ENCODE measurements at places on chromosomes 16 and 17. TPM values are rescaled to one million over a fixed set of nuclear protein-coding genes. Genes with fewer than 3 reads are reported as not detected.

Gene SAMD14
- total RNA-seq: 1.1 TPM

Gene LGALS9B
- 0.32 TPM for total RNA-seq

Gene CEP112
- 9.8 TPM for total RNA-seq

Gene ITGAL
- total RNA-seq: 0.25 TPM

GRCh38 chr17:45127548-45128300 lies 4.6 kb downstream of the PLCD3 start:
- H3K27me3 ChIP-seq: no peaks in the 10 kb centered on the region
- H3K4me3 ChIP-seq: no peak overlapping the region

DNA sequence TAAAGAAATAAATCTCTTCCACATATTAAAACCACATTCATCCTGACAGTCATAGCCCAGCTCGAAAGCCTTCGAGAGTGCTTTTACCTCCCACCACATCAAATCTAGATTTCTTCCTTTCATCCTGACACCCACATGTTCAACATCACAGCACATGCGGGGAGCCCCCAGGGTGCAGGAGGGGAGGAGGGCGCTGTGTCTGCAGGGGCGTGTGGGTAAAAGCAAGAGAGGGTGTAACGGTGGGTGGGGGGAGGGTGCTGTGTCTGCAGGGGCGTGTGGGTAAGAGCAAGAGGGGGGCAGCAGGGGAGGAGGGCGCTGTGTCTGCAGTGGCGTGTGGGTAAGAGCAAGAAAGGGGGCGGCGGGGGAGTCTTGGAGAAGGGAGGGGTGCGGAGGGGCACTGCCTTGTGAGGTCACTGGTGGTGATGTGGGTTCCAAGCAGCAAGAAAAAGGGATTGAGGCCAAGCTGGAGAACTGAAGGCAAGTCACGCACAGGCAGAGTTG lies 34.7 kb downstream of the ADCY9 start:
- no peak overlapping the region for H3K4me3 ChIP-seq
- no peaks in the 10 kb centered on the region for H3K4me1 ChIP-seq
- no peak for DNase-seq
- H3K36me3 ChIP-seq: peaks cover 4% of the 10 kb centered on the region
- H3K27me3 ChIP-seq: no peaks in the 10 kb centered on the region

- no peak overlapping the region for H3K27ac ChIP-seq
- no peaks in the 10 kb centered on the region for H3K36me3 ChIP-seq
- H3K27me3 ChIP-seq: peaks cover 6% of the 10 kb centered on the region
- no peak for DNase-seq
- H3K4me3 ChIP-seq: no peak overlapping the region
- peaks cover 2% of the 10 kb centered on the region for H3K4me1 ChIP-seq
These were observed 5.2 kb upstream of the PLLP start for GRCh38 chr16:57289391-57290257.

DNA sequence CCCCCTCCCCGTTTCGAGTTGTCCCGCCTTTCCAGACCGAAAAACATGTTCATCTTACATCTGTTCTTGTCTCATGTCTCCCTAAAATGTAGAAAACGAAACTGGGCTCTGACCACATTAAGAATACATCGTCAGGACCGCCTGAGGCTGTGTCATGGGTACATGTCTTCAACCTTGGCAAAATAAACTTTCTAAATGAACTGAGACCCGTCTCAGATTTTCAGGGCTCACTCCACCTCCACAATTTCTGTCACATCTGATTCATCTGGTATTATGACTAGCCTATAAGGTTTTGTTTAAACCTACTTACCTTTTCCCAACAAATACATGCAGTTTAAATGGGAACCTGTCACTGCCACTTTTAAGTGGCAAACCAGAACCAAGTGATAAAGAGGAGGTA lies 621 bp downstream of the SDR42E1 start:
- H3K4me1 ChIP-seq: no peaks in the 10 kb centered on the region
- no peak for DNase-seq
- peaks cover 6% of the 10 kb centered on the region for H3K27me3 ChIP-seq
- H3K27ac ChIP-seq: no peak overlapping the region

DNA sequence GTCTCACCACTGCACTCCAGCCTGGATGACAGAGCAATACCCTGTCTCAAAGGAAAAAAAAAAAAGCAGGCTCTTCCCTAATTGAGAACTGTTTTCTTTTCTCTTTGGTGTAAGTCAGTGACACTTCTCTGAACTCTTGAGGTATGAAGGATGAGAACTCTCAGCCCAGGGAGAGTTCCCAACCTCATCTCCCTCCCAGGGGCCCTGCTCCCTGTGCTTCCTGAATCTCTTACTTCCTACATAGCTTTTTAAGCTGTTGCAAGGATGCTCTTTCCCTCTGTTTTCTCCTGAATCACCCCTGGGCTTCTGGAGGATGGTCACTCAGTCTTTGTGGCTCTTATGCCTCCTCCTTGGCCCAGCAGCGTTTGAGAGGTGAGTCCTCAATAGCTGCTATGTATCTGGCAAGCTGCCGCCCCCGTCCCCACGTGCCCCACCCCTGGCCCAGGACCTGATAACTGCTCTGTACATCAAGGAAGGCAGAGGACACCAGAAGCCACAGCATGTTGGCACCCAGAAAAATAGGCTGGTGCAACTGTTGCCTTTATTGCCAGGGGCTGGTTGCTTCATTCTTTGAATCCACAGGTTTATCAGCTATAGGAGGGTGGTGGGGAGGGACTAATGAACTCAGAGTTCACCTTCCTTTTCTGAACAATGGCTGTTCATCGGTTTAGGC lies 24.0 kb downstream of the IGF2BP1 start:
- no peak overlapping the region for H3K27ac ChIP-seq
- no peaks in the 10 kb centered on the region for H3K4me1 ChIP-seq
- no peaks in the 10 kb centered on the region for H3K36me3 ChIP-seq
- DNase-seq: no peak
- peaks cover 36% of the 10 kb centered on the region for H3K27me3 ChIP-seq

- no peaks in the 10 kb centered on the region for H3K36me3 ChIP-seq
- H3K4me3 ChIP-seq: peak overlapping the region; percentile 84
- H3K4me1 ChIP-seq: no peaks in the 10 kb centered on the region
- peak; percentile 67 for DNase-seq
- no peaks in the 10 kb centered on the region for H3K27me3 ChIP-seq
These were observed 774 bp upstream of the MAF start for GRCh38 chr16:79601092-79601930.

DNA sequence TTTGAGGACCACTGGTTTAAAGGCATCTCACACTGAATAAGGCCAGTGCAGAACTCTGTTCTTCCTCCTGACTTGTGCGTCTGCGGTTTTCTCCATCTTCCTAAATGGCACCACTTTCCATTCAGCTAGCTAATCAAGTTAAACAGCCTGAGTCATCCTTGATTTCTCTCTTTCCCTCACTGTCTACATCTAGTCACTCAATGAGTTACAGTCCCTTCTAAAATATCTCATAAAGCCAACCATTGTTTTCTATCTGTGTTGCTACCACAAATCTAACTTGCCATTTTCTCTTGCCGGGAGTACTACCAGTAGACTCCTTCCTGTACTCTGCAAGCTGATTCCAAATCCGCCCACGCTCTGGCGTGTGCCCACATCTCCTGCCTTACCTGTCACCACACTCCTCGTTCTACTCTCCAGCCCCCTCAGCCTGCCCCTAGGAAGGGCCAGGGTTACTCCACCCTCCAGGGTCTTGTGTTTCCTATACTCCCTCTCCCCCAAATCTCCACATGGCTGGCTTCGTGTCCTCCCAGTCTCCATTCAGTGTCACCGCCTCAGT lies 324.5 kb downstream of the SNX29 start:
- H3K4me3 ChIP-seq: no peak overlapping the region
- H3K27me3 ChIP-seq: no peaks in the 10 kb centered on the region
- peak overlapping the region; percentile 71 for H3K27ac ChIP-seq
- no peak for DNase-seq
- no peaks in the 10 kb centered on the region for H3K4me1 ChIP-seq
- no peaks in the 10 kb centered on the region for H3K36me3 ChIP-seq

Data from heart left ventricle (tissue), 16 donors.